GM03348 (cell line): ENCODE measurements at places on chromosomes 7 and 10.
A peak's percentile ranks its signal among the peaks of the same experiment; 100 is the strongest.

DNA sequence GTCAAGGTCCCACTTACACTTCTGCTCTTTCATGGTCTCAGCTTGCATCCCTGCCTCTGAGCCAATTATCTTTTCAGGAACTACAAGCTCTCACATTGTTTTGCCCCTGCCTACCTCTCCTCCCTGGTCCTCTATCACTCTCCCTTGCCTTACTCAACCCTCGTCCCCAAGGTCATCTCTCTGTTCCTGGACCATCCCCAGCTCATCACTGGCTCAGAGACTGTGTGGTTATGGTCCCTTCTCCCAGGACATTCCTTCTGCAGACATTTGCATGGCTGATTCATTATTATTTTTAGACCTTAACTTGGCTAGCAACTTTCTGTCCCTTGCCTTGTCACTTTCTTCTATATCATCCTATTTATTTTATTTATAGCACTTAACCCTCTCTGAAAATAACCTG lies 17.8 kb upstream of the GPAM start:
- no peak for DNase-seq

DNA sequence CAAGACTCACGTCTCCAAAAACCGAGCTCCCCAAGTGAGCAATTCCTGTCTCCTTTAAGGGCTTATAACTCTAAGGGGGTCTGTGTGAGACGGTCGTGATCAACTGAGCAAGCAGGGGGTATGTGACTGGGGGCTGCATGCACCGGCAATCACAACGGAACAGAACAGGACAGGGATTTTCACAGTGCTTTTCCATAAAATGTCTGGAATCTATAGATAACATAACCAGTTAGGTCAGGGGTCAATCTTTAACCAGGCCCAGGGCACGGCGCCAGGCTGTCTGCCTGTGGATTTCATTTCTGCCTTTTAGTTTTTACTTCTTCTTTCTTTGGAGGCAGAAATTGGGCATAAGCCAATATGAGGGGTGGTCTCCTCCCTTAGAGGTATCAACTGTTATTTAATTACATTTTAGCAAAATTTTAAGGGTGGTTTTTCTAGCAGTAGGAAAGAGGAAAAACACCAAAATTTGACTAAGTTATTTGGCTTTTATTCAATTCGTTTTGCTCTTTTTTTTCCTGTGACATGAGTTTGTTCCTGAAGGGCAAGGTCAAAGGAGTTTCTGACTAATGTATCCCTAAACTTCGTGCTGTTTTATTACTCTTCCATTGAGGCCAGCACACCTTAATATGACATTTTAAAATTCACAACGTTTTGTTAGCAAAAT lies 121.4 kb upstream of the SEC61G start:
- DNase-seq: no peak

DNA sequence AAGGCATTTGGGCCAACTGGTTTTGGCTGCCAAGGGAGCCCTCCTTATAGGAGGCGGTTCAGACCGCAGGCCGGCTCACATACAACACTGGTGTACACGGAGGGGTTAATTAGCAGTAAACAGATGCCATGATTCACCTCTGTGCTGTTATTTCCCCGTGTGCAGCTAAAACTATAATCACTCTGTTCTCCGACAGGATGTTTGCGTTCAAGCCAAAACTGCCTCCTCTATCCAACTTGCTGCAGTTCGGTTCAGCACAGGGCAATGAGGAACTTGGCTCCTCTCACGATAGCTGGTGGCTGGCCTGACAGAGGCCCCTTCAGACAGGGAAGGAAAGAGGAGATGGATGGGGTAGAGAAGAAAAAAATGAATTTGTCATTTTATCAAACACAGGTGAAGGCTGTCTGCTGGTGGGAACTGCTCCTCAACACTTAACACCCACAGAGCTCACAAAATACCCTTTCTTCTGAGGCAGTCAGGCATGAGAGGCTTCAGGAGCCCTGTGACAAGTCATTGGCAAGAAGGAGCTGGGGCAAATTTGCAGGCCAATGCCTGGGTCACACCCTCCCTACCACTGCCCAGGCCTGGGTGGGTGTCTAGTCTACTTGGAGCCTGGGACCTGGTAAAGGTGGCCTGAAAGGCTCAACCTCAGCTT lies 24.0 kb downstream of the KCNMA1 start:
- DNase-seq: no peak

DNA sequence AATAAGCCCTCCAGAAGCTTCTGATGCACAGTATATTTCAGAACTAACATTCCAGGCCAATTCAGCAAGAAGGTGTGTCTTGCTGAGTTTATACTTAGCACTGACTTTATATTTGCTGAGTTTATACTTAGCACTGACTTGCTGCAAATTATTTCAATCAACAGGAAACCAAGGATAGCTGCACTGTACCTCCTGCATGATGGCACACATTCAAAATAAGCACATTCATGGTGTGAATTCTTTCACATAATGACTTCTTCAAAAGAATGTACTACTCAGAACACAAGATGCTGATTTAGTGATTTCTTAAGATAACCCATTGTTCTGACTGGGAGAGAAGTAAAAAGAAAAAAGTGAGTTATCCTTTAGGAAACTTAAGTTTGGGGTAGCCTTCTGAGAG lies 52.0 kb downstream of the JAZF1 start:
- peak; percentile 24 for DNase-seq

DNA sequence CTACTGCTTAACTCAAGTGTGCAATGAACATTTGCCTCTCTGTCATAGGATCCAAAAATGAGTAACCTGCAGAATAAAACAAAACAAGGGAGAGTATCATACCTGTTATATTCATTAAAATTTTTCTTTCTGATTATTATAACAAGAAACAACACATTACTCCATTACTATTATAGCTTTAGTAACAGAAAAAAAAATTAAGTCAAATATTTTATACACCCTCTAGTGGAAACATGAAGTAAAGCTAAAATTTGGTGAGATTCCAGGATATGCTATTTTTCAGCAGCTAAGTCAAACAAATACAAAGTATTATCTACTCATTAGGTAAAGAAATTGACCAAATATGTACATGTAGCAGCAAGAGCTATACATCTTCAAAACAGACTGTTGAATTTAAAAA lies 56.3 kb downstream of the PDZD8 start:
- peak; percentile 13 for DNase-seq

DNA sequence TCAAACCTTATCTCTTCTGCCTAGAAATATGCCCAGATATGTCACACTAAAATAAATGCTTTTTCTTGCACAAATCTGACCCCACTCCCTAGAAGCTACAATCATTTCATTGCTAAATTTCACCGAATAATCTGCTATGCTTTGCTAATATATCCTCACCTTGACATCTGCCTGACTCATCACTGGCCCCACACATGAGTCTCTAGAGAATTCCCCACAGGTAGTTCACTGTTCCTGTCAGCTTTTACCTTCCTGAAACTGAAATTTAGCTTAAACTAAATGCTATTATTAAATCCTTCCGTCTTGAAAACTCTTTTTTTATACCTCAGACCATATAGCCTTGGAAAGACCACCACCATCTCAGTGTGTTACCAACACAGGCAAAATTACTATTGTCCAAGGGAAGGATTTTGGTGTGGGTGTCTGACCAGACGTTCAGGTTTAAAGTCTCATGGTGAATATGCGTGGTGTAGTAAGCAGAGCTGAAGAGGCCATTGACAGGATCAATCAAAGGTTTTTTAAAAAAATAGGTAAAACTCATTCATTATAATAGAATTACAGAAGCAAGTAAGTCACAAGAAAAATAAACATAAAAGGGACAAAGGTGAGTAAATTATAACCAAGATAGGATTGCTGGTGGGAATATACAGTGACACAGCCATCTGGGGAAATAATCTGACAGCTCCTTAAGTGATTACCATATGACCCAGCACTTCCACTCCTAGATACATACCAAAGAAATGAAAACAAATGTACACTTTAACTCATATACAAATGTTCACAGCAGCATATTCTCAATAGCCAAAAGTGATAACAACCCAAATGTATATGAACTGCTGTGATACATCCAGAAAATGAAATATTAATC lies 173.5 kb downstream of the KMT2E start:
- no peak for DNase-seq

- no peak for DNase-seq
These were observed 48.5 kb downstream of the AMZ1 start for GRCh38 chr7:2736411-2736914.

DNA sequence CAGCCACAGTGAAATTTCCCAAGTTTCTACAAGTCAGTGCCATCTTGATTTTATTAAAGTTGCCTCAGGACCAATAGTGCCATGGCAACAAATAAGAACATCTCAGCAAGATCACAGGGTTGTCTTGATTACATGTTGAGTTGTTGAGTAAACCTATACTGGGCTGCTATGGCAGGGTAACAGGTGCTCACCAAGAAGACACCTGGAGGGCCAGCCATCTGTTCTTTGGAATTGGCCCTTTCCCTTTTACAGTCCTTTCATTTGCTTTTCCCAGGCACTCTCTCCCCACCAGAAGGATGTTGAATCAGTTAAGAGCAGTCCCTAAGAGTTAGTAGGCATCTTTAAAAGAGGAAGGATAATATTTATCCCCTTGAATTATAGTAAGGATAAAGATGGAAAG lies 582.0 kb downstream of the TNS3 start:
- no peak for DNase-seq

- DNase-seq: peak; percentile 53
These were observed 12.3 kb downstream of the ERCC6 start for GRCh38 chr10:49526619-49527018.

GRCh38 chr10:108653531-108653930 lies 1269.8 kb downstream of the XPNPEP1 start:
- DNase-seq: no peak

GRCh38 chr10:34403512-34403911 lies 411.6 kb downstream of the PARD3 start:
- DNase-seq: no peak

DNA sequence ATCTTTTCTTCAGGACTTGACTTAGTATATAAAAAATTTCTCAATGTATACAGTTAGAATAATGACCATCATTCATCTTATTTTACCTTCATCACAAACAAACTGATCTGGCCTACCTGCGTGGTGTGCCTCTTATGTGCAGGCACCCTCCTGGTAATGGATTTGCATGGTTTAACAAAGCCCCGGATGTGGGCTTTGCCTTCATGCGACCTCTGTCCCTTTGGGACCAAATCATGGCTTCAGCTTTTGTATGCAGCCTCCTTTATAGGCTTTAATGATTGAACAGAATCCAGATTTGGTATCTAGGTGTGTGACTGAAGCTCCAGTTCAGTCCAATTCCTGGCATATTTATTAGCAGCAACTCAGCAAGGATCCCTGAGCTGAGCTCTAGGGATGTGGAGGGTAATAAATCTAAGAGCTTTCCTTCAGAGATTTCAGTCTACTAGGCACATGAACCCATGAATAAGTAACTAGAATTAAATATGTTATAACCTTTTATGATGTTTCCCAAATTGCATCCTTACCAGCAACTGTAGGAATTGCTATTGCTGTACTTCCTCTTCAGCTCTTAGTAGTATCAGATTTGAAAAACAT lies 256.9 kb downstream of the ABCA13 start:
- DNase-seq: no peak

DNA sequence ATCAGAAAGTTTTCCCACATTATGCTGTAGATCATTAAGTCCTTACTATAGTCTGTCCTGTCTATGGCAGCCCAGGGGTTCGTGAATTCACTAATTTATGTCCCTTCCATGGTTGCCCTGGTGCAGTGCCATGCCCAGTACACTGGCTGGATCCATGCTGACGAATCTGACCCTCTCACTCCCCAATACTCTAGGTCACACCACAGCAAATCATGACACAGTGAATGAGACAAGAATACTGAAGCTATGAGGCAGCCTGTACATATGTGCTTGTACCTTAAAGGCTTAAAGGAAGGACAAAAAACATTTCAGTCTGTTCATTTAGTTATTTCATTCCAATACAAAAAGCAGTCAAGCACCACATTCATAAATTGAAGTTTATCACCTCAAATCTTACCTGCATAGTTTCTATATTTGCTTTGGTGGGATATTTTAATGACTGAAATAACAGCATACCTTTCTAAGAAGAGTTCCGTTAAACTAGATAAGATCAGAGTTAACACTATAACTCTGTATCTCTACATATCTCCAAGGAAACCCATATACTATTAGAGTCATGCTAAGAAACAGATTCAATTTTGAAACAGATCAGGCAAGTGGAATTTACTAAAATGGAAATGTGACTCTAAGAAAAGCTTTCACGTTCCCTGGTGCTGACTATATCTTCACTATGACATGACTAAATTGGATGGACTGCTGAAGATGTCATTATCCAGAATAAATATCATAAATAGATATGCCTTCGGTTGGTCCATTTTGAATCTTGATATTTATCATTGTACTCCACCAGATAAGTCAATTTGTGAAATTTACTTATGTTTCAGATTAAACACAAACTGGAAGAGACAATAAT lies 36.7 kb downstream of the OSBPL3 start:
- no peak for DNase-seq

DNA sequence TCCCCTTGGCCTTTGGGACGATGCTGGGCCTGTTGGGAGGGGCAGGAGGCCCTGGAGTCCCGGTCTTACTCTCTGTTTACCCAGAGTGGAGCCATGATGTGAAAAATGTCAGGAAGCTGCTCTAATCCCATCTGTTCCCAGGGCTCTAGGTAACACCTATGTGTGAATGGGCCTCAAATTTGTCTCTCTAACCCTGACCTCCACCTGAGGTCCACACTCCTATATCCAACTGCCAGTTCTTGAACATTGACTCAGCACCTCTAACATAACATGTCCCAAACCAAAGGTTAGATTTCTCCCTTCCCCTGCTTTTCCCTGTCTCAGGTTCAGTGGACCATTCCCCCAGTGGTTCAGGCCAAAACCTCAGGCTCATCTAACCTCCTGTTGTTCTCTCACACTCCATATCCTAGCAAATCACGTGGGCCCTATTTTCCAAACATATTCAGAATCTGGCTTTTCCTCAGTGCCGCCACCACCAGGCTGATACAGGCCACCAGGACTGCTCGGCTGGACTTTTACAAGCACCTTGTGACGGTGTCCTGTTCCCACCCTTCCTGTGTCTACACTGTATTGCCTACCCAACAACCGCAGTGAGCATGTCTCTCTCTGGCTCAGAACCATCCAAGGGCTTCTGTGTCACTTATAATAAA lies 130.6 kb downstream of the ATXN7L1 start:
- no peak for DNase-seq

- DNase-seq: no peak
These were observed 1.4 kb upstream of the TWIST1 start for GRCh38 chr7:19118636-19119371.

DNA sequence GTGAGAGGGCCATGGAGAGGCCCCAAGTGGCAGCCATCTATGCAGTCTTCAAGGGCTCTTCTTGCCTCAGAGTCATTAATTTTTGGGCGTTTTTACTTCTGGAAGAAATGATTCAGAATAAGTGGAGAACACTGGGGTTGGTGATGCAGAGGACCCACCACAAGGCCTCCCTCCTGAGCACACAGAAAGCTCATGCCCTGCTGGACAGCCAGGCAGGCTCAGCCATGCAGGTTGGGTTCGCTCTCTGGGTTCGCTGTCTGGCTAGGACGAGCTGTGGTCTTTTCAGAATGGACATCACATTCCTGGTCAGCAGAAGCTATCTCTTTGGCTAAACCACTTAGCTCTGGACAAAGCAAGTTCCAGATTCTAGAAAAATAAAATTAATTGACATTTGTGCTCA lies 480.8 kb downstream of the RPS24 start:
- DNase-seq: no peak

GRCh38 chr10:75542084-75542483 lies 110.7 kb downstream of the LRMDA start:
- DNase-seq: no peak

GRCh38 chr10:88082806-88083596 lies 219.6 kb downstream of the PTEN start:
- DNase-seq: no peak

GRCh38 chr7:44044315-44045225 lies at the start of gene DBNL:
TSS of gene DBNL (plus strand) at chr7:44044702. CDS start at chr7:44044738, 36 bp downstream.
- peak; percentile 96 for DNase-seq
